D721Med (cell line): ENCODE measurements at places on chromosomes 4 and X.

DNA sequence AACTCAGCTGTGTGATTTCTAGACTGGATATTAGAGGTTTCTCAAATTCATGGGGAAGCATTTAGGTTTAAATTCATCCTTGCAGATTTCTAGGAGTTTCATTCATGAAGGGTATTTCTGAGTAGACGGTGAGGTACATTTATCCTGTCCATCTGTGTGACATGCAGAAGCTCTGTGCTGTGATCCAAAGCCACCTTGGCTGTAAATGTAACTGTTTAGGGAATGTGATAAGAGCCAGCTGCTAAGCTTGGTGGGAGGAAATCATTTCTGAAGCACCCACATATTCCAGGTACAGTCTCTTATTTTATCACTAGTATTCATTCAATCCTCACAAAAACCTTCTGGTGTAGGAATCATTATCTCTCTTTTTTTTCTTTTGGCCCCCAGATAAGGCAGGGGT, 8.7 kb upstream of the DCTD start:
- DNase-seq, result no peak

GRCh38 chr4:7788694-7789425, 150.8 kb downstream of the AFAP1 start:
- no peak for DNase-seq

- no peak for DNase-seq
Observed at GRCh38 chr4:76585897-76586360, 150.9 kb downstream of the SHROOM3 start.

DNA sequence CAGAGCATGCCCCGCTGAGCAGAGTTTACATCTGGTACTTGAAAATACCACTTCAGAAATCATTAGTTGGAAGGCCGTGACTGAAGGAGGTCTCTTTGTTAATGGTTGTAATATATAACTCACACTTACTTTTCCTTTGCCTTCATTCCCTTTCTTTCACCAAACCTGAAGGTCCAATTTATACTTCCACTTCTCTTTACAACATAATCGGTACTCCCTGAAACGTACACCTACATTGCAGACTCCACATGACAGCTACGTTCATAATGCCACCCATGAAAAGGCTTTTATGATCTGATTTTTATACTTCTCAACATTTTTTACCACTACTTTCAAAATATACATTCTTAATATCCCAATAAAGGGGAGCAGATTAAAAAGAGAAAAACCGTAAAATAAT, 298.7 kb downstream of the C4orf33 start:
- DNase-seq, result no peak

DNA sequence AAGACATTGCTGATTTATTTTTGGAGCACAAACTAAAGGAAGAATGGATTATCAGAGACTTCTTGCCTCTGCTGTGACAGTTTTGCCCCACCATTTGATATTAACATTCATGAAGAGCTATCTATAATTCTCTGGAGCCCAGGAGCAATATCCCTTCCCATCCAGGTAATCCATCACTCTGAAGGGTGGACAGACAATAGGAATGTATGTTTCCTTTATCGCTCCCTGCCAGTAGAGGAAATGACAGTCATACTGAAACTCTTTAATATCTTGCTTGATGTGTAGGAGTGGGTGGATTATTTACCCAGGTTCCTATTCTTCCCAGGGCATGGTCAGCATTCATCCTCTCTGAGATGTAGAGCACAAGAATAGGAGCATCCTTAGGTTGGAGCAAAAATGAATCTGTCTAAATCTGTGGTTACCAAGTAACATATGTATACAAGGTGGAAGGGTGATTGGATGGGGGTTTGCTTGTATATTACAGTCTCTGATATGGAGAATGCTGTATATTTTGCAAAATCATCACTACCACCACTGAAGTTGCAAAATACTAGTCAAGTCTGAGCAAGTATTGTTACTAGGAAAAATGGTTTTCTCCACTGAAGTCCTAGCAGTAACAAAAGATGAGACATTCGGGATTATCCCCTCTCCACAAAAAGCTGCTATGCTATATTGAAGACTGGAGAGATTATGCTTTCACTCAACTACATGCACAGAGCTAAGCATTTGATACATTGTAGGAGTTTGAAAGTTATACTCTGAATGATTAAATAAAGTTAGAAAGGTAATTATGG, 151.6 kb downstream of the CBLL2 start:
- no peak for DNase-seq

- no peak for DNase-seq
Observed at GRCh38 chr4:113975578-113975977, 3.9 kb downstream of the ARSJ start.

- no peak for DNase-seq
Observed at GRCh38 chr4:135670548-135670947, 1469.0 kb upstream of the PABPC4L start.

- no peak for DNase-seq
Observed at GRCh38 chr4:142708231-142708630, 137.9 kb downstream of the INPP4B start.

DNA sequence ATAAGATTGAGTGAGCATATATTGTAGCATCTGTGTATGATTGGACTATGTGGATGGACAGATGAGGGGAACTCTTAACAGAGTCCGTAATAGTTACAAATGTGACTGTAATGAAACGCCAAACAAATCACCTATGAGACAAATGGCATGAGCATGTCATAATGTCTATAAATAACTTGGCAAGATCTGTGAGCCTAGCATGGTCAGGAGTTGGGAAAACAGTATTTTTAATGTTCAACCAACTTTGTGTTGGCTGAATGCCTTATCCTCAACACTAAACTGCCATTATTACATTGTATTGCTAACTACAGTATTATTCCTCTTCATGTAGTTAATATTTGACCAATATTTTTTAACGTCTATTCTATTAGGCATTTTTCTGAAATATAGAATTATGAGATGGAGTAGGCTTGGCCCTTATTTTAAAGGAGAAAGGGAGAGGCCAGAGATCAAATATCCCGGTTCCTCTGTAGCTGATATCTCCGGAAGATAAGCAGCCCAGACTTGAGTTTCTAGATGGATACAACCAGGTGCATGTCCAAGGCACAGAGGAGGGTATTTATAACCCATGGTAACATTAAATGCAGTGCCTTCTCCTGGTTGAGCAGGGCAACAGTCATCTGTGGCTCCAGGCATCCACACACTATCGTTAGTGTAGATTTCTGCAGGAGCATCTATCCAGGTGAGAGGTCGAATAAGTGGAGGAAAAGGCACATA, 32.7 kb downstream of the PF4 start:
- no peak for DNase-seq

DNA sequence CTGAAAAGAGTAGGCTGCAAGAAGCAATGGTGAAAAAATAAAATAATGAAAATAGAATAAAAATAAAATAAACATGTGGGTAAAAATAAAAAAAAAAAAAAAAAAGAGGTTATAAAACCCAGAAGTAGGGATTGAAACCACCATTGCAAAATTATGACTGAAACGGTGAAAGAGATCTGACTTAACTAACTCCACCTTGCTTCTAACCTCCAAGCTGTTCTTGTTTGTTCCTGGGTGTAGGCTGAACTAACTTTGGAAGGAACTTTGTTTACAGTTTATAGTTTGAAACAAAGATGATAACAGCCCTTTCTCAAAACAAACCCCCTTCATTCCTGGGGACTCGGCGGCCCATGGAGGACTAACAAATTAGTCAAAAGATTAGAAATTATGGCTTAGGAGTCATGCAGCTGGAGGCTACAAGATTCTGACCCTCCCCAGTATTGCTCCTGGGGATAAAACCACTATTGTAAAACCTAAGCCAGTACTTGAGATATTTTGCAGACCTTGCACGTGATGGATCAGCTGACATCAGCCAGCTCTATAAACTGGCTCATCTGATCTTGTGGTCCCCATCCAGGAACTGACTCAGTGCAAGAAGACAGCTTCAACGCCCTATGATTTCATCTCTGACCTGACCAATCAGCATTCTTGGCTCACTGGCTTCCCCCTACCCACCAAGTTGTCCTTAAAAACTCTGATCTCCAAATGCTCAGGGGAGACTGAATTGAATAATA, 30.4 kb downstream of the DDX60L start:
- DNase-seq, result no peak
